Upper lobe of right lung (tissue), 1 donor: ENCODE measurements at places on chromosomes 5 and 9. TPM values are rescaled to one million over a fixed set of nuclear protein-coding genes. Genes with fewer than 3 reads are reported as not detected.

- no peak overlapping the region for H3K4me3 ChIP-seq
- H3K4me1 ChIP-seq = peaks cover 12% of the 10 kb centered on the region
- no peak for DNase-seq
- H3K36me3 ChIP-seq = no peaks in the 10 kb centered on the region
Observed at GRCh38 chr5:52690236-52690768, 97.4 kb upstream of the ITGA1 start.

- H3K36me3 ChIP-seq = no peaks in the 10 kb centered on the region
- H3K27me3 ChIP-seq = no peaks in the 10 kb centered on the region
- H3K27ac ChIP-seq = no peak overlapping the region
Observed at GRCh38 chr5:134236318-134236717, 10.4 kb upstream of the PPP2CA start.

GRCh38 chr5:31827867-31828266 is 188.9 kb downstream of the PDZD2 start:
- H3K4me1 ChIP-seq = no peaks in the 10 kb centered on the region
- H3K27ac ChIP-seq = no peak overlapping the region
- no peak for DNase-seq
- H3K36me3 ChIP-seq = no peaks in the 10 kb centered on the region

GRCh38 chr5:85545129-85545528 is 1072.6 kb upstream of the COX7C start:
- no peak for DNase-seq
- no peak overlapping the region for H3K4me3 ChIP-seq
- no peaks in the 10 kb centered on the region for H3K36me3 ChIP-seq
- no peaks in the 10 kb centered on the region for H3K4me1 ChIP-seq
- H3K27me3 ChIP-seq = no peaks in the 10 kb centered on the region

DNA sequence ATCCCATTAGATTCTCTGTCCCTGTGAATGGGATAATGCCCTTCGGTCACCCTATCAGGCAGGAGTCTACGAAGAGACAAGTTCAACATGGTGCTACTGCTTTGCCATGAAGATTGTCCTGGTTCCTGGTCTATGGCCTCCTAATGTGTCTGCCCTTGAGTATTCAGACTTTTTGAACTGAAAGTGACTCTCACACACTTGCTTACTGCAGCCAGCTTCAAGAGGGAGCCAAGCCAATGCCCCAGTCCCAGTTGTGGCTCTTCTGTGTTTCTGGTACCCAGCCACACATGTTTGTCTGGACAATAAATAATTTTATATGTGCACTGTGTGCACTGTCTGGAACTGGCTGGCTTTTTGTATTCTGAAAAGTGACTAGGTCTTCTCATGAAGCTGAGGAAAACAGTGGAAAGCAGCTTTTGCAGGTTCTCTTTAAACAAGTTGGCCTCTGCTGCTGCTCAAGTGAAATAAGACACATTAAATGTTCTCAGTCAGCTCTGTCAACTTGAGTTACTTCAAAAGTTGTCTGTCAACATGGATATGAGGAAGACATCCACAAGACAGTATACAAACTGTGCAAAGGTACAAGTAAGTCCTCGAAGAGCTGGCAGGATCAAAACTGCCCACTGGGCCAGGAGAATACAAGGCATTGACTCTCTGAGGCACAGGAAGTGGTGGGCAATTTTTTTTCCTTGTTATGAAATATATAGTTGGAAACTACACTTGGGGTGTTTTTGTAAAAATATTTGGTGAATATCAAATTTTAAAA is 60.0 kb downstream of the ZNF608 start:
- peaks cover 11% of the 10 kb centered on the region for H3K4me1 ChIP-seq
- H3K27ac ChIP-seq = no peak overlapping the region
- no peak for DNase-seq
- H3K36me3 ChIP-seq = no peaks in the 10 kb centered on the region
- no peaks in the 10 kb centered on the region for H3K27me3 ChIP-seq

DNA sequence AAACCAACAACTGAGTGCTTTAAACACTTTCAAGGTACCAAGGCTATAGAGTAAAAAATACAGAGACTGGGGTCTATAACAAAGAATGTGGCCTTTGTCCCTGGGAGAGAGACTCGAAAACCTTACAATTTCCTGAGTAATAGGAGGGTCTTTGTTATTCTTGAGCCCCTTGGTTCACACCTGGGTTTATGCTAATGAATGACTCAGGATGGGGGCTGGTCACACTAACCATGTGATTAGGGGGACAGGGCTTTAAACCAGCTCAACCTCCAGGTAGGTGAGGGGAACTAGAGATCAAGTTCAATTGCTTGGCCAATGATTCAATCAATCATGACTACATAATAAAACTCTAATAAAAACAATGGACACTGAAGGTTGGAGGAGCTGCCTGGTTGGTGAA is 50.2 kb downstream of the PLPP1 start:
- no peak overlapping the region for H3K27ac ChIP-seq
- H3K4me3 ChIP-seq = no peak overlapping the region
- no peaks in the 10 kb centered on the region for H3K36me3 ChIP-seq
- no peaks in the 10 kb centered on the region for H3K4me1 ChIP-seq
- H3K27me3 ChIP-seq = no peaks in the 10 kb centered on the region

Gene SLC1A3
- 43.5 TPM for total RNA-seq

Gene SPAAR
- total RNA-seq = 13.5 TPM

Gene SLC45A2
- total RNA-seq = not detected
